ENCODE measurements at places on chromosomes 7 and 10. TPM values are rescaled to one million over a fixed set of nuclear protein-coding genes. Genes with fewer than 3 reads are reported as not detected.

COL26A1 gene
- 12.0 TPM for total RNA-seq

INHBA gene
- total RNA-seq: 7.9 TPM

PIP gene
- total RNA-seq: not detected

FOXI2 gene
- total RNA-seq: not detected

ELFN1 gene
- total RNA-seq: 5.4 TPM

RPEL1 gene
- total RNA-seq: not detected

MRPS33 gene
- 13.5 TPM for total RNA-seq

CRHR2 gene
- total RNA-seq: 0.98 TPM

MSMB gene
- not detected for total RNA-seq

CALML3 gene
- total RNA-seq: not detected

PALS2 gene
- 109 TPM for total RNA-seq

AMZ1 gene
- total RNA-seq: 1.5 TPM

SUGCT gene
- 0.98 TPM for total RNA-seq

CDHR1 gene
- total RNA-seq: 4.2 TPM

SNCG gene
- total RNA-seq: 0.98 TPM

STRIP2 gene
- 9.6 TPM for total RNA-seq

AGAP4 gene
- 8.6 TPM for total RNA-seq

BPGM gene
- total RNA-seq: 23.4 TPM

GPR158 gene
- 5.7 TPM for total RNA-seq

CYP3A4 gene
- total RNA-seq: not detected

PPP2R2D gene
- 43.0 TPM for total RNA-seq

ALDH18A1 gene
- 25.6 TPM for total RNA-seq

CPXM2 gene
- 0.49 TPM for total RNA-seq

PNLIPRP2 gene
- total RNA-seq: not detected

ST8SIA6 gene
- total RNA-seq: 4.7 TPM

ANKRD61 gene
- not detected for total RNA-seq

PKD2L1 gene
- total RNA-seq: 0.25 TPM

LIPJ gene
- 0.74 TPM for total RNA-seq

EPDR1 gene
- total RNA-seq: 11.6 TPM

LRIT1 gene
- total RNA-seq: not detected

NPFFR1 gene
- 1.5 TPM for total RNA-seq

ACSM6 gene
- total RNA-seq: not detected

C10orf105 gene
- 0.25 TPM for total RNA-seq

TDRD1 gene
- 0.25 TPM for total RNA-seq

PI4K2A gene
- 7.9 TPM for total RNA-seq

ZSCAN21 gene
- total RNA-seq: 13.5 TPM

FAM237B gene
- not detected for total RNA-seq

FAS gene
- total RNA-seq: 2.0 TPM

AKR1C2 gene
- total RNA-seq: 21.9 TPM

AEBP1 gene
- total RNA-seq: 7.9 TPM

FGF8 gene
- total RNA-seq: not detected

POLR2J2 gene
- 3.2 TPM for total RNA-seq

SEC61G gene
- total RNA-seq: 87.3 TPM

Measured in temporal lobe (tissue), 4 donors.